Femur (tissue), 1 donor: ENCODE measurements at places on chromosomes 13 and 19.

DNA sequence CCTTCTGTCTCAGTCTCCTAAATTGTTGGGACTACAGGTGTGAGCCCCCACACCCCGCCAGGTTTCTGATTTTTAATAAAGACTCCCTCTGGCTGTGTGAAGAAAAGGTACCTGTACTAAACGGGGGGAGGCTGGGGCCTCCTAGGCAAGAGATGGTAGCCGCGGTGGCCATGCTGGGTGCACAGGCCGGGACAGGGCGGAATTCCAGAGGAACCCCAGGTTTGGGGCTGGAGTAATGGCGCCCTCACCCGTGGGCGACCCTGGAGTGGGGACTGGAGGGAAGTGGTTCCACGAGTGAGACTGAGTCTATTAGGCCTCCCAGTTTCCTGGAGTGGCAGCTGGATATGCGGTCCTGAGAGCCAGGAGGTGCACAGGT, 1.6 kb upstream of the CBARP start:
- no peak for DNase-seq

DNA sequence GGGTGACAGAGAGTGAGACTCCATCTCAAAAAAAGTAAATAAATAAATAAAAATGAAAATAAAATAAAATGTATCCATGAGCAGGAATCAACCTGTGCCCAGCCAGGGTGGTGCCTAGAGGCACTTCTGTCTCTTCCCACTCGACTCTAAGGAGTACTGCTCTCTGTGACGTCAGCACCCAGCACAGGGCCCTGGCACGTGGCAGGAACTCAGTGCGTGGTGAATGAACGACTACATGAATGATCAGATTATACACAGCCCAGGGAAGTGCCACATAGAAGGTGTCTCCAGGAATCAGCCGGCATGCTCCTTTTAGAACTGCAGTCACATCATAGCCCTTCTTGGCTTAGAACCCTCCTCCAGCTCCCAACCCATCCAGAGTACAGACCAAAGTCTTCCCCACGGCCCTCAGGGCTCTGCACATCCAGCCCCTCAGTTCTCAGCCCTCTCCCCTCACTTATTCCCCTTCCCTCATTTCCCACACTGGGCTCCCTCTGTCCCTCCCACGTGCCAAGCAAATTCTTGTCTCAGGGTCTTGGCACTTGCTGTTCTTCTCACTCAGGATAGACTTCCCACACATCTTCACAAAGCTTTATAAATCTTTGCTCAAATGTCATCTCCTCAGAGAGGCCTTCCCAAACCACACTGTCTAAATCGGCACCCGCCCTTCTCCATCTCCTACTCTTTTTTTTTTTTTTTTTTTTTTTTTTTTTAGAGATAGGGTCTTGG, 4.2 kb downstream of the CLIP3 start:
- DNase-seq = no peak

- DNase-seq = no peak
These were observed 45.3 kb downstream of the RGCC start for GRCh38 chr13:41502673-41503072.

DNA sequence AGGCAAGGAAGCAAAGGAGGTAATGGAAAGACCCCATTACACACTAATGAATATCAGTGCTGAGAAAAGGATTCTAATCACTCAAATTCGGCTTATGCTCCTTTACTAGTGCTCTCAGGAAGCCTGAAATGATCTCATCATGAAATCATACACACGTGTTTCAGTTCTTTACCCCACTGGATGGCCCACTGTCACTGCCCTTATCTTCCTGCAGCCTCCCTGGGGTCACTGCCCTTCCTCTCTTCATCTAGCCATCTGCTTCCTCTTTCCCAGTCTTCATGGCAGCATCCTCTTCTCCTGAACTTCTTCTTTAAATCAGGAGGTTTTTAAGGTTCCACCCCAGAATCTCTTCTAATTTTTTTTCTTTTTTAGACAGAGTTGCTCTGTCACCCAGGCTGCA, 27.9 kb upstream of the EEF1AKMT1 start:
- DNase-seq = no peak

GRCh38 chr13:111064661-111065060, 50.4 kb upstream of the ARHGEF7 start:
- no peak for DNase-seq

DNA sequence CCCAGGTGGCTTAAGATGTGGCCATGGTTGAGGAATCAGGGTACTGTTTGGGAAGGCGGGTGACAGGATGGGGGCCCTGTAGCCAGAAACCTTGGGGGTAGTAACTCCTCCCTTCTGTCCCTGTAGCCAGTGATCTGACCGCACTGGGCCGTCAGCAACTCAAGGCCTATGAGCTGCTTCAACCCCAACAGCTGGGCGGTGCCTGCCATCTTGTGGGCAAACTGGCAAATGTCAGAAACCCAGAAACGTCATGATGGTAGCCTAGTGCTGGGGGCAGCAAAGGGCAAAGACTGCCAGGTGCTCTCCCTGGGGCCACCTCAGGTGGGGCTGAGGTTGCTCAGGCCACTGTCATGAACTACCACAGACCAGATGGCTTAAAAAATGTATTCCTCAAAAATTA, 3.5 kb downstream of the COPE start:
- peak; percentile 57 for DNase-seq
